ENCODE measurements at places on chromosomes 3 and 15.

DNA sequence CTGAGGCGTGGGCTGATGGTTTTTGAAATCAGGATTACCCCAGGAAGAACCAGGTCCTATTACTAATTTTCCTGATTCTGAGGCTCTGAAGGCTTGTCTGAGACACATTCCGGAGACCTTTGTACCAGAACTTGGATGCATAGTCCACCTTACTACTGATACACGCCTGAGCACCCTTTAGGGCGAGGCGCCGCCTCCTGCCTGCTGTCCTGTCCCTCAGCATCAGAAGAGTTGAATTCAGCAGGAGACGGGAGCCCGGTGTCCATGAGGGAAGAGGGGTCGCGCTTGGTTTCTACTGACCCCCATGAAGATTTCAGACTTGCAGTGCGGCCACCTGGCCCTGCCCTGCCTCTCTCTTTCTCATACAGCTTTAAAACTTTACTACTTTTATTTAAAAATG, 49.9 kb downstream of the KLF13 start:
- no peak for DNase-seq

- DNase-seq = no peak
Measured at GRCh38 chr3:149898771-149899170, 71.9 kb downstream of the PFN2 start.

GRCh38 chr15:83914906-83915305, 261.0 kb downstream of the ADAMTSL3 start:
- DNase-seq = no peak

DNA sequence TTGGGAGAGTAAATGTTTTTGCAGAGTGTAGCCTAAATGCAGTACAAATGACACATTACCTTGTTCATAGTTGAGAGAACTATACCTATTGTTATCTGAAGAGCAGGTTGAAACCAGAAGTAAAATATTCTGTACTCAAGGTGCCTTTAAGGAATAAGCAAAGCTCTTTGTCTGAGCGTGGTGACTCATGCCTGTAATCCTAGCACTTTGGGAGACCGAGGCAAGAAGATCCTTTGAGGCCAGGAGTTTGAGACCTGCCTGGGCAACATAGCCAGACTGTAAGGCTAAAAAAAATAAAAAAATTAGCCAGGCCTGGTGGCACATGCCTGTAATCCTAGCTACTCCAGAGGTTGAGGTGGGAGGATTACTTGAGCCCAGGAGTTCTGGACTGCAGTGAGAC, 2.2 kb upstream of the RNF13 start:
- DNase-seq = no peak

- no peak for DNase-seq
Measured at GRCh38 chr3:37183375-37183831, 9.0 kb upstream of the LRRFIP2 start.

- peak; percentile 45 for DNase-seq
Measured at GRCh38 chr15:82045179-82045891, 483 bp downstream of the MEX3B start.

GRCh38 chr3:127124120-127124519, 68.8 kb upstream of the PRR23E start:
- DNase-seq = no peak

GRCh38 chr15:44199393-44199792, 4.3 kb upstream of the FRMD5 start:
- DNase-seq = no peak

DNA sequence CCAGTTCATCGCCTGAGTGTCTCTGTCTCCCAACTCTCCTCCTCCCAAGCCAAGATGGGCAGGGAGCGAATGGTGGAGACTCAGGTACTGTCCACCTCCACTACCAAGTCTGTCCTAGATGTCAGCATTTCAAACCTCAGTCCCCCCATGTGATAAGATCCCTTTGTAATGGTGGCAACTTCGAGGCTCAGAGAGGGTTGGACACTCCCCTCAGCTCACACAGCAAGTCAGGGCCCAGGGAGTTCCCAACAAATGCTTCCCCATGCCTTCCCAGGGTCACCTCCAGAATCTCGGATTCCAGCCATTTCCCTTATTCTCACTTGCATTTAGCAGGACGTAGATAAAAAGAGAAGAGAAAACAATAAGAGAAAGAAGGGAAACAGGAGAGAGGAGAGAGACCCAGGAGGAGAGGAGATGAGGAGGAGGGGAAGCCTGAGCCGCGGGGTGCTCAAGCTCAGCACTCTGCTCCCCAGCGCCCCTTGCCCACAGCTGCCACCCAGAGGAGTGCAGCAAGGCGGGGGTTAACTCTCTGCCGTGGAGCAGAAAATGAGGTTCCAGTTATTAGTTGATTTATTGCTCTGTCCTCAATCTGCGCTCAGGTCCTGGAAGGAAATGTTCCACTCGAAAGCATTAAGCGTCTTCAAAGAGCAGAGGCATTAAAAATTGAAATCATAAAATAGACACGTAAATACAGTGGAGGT, 84.1 kb upstream of the LINGO1 start:
- DNase-seq = no peak

GRCh38 chr3:196726788-196727675, 12.6 kb upstream of the PAK2 start:
- no peak for DNase-seq

DNA sequence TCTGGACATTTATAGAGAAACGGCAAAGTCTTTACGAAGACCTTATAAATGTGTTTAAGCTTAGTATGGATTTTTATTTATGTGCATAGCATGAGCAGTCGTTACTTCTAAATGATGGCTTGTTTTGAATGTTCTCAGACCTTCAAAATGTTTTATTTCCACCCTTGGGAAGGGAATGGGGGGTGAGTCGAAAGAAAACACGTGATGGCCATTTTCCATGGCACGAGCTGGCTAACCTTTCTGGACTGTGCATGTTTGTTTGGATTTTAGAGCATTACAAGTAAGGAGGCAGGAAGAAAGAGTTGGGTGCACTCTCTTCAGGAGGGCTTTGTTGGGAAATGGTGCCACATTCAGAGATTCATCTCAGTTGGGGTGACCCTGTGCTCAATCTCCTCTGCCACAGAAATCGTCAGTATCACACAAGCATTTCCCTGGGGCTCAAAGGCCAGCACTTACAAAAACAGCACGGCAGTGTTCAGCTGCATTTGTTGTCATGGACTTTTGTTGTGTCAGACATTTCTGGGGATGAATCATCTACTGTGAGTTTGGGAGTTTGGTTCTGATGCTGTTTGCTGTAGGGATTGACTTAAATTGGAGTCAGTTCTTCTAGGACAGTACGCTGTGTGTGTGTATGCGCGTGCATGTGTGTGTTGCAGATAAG, 52.3 kb upstream of the ADAMTS9 start:
- no peak for DNase-seq

DNA sequence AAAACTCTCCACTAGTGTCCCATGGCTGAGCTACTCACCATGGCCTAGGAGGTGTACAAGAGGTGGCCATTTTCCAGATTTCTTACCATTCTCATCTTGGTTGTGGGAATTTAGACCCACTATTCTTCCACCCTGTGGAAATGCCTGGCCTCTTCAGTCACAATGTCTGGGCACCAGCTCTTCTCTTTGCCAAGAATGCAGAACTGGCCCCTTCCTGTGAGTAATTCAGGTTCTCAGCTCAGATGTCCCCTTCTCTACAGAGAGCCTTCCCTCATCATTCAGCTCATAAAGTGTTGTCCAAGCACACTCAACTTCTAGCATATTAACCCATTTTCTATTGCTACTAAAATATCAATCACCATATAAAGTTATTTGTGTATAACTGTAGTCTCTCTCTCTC, 575.5 kb upstream of the KCNMB2 start:
- no peak for DNase-seq
